Adrenal gland (tissue), 19 donors: ENCODE measurements at places on chromosomes 6 and 20. TPM values are rescaled to one million over a fixed set of nuclear protein-coding genes. Genes with fewer than 3 reads are reported as not detected.

C6orf58 gene
- not detected for total RNA-seq

DNA sequence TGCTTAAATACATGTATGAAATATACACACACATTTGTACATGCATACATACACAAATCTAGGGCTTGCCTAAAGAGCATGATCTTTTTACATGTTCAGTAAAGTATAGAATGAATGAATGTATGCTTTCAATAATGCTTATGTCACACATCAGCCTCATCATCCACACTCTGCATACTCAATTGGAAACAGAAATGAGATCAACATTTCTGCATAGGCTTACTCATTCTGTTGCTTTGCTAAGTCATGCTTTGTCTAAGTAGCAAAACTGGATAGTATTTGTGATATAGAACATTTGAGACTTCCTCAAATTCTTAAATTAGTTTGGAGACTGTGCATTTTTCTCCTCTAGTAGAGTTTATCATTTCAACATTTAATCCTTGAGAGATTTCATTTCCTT lies 343.3 kb downstream of the ADGRB3 start:
- H3K36me3 ChIP-seq, result no peaks in the 10 kb centered on the region
- no peak for DNase-seq
- no peaks in the 10 kb centered on the region for H3K27me3 ChIP-seq
- H3K4me1 ChIP-seq, result no peaks in the 10 kb centered on the region
- H3K4me3 ChIP-seq, result no peak overlapping the region
- no peak overlapping the region for H3K27ac ChIP-seq

DNA sequence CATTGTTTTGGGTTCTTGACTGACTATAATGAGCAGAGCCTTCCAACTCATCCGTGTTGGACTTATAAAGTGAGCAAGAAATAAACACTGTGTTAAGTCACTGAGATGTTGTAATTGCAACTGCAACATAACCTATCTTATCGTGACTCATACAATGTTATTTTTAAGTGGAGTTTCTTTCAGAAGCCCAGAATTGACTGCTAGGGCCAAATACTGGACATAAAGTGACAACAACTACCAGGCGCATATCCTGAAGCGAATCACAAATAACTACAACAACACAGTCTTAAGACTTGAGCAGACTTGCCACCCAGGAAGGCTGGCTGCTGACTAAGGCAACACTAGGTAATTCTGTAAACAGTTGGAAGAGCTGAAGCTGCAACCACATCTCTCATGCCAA lies 326.6 kb downstream of the COL12A1 start:
- no peaks in the 10 kb centered on the region for H3K36me3 ChIP-seq
- no peak for DNase-seq
- H3K4me1 ChIP-seq, result no peaks in the 10 kb centered on the region
- H3K4me3 ChIP-seq, result no peak overlapping the region
- H3K27ac ChIP-seq, result no peak overlapping the region
- no peaks in the 10 kb centered on the region for H3K27me3 ChIP-seq

DNA sequence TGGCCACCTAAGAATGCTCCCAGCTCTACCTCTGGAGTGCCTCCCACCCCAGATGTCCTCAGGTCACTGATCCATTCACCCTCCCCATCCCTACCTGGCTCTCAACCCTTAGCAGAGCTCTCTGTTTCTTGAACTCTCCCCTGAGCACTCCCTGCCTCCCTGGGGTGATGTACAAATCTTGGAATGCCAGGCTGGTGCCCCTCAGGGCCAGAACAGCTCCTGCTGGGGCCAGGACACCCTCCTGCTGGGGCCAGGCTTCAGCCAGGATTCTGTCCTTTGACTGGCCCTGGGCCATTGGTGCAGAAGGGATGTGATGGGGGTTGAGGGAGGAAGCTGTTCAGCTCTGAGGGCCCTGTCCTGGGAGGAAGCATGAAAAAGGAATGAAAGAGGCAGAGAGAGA lies 30.0 kb downstream of the MYT1 start:
- H3K27me3 ChIP-seq, result no peaks in the 10 kb centered on the region
- no peak for DNase-seq
- H3K4me3 ChIP-seq, result no peak overlapping the region
- no peaks in the 10 kb centered on the region for H3K4me1 ChIP-seq
- H3K36me3 ChIP-seq, result no peaks in the 10 kb centered on the region

GRCh38 chr6:10269814-10270472 lies 144.9 kb downstream of the TFAP2A start:
- H3K27ac ChIP-seq, result no peak overlapping the region
- DNase-seq, result no peak
